ENCODE measurements at places on chromosomes 5 and 9.

DNA sequence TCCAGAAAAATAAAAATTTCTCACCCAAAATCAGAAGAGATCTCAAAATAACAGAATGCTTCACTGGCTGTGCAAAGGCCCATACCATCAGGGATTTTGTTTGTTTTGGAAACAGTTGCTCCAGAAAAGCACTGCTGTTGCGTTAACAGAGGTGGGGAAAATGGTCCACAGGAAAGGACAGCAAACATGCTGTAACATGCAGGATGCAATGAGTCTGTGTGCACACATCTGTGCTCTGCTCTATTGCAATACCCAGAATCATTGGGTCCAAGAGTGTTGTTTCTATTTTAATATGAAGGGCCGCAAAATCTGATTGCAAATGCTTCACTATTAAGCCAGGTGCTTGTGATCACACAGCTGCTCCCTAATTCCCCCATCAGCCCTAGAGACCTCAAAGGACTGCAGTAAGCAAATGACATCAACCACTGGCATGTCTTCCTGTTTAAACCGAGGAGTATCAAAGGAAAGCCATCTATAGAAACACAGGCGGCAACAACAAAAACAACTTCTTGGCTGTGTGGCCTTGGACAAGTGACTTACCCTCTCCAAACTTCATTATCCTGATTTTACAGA lies 141.0 kb downstream of the DCP2 start:
- DNase-seq: no peak

DNA sequence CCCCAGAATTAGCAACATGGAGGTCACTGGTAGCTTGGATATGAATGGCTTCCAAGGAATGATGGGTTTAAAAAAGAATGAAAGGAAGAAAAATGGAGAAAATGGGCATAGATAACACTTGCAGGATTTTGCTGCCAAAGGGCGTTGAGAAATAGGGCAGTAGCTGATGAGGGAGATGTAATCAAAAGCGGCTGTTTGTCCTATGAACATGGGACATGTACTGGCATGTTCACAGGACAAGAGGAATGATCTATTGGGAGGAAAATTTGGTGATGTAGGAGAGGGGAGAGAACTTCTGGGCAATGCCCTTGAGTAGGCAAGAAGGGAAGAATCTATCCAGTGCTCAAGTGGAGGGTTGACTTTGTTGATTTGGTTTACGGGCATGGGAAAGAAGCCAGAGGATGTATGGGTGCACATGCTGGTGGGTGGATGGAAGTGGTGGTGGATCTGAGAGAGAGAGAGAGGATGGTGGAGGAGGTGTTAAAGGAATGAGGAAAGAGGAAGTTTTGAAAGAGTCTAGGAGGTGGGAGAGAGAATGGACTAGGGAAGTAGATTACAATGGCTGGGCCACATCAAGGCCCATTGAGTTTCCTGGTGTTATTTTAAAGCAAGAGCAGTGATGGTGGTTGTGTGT lies 115.1 kb upstream of the MVB12B start:
- no peak for DNase-seq

GRCh38 chr9:138046641-138047301 lies 169.2 kb downstream of the CACNA1B start:
- DNase-seq: no peak

DNA sequence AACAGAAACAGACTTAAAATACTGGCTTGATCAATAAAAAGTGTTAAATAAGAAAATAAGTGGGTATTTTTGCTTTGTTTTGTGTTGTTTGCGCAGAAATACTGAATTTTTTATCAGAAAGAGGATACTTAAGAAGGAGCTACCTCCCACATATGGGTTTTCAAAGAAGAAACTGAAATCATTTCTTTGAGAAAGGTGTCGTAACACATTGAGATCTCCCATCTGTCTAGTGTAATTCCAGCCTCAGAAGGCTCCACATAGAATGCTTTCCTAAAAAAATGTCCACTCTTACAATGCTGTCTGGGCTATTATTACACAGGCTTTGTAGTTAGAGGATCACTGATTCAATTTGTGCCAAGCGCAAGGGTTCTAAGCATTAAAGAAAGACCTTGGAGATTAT lies 226.2 kb downstream of the EPB41L4A start:
- no peak for DNase-seq

GRCh38 chr9:109122726-109123621 lies 3.2 kb upstream of the TMEM245 start:
- DNase-seq: no peak

- DNase-seq: no peak
These were observed 235.1 kb upstream of the TUT7 start for GRCh38 chr9:86589273-86589672.

DNA sequence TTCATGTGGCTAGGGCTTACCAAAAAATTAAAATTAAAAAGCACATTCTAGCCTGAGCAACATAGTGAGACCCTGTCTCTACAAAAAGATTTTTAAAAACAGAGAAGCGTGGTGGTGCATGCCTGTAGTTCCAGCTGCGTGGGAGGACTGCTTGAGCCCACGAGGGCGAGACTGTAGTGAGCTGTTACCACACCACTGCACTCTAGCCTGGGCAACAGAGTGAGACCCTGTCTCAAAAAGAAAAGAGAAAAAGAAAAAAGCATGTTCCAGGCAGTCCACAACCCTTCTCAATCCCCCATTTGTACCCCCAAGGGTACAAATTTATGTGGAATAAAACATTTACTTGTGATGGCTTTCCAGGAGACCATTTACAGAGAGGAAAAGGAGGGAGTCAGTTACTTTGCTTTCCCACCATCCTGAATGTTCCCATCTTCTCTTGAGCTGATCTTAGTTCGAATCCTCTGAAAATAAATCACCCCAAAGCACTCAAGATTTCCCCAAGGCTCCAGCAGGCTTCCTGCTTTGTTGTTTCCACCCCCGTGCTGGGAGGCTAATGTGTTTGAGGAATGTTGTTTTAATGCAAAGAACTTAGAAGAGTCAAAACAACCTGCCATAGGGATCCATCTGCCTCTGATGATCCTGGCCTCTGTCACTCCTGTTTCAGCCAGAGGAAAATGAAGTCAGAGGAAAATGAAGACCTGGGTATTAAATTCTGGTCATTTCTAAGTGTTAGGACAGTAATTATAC lies 384.7 kb downstream of the BNC2 start:
- DNase-seq: no peak

DNA sequence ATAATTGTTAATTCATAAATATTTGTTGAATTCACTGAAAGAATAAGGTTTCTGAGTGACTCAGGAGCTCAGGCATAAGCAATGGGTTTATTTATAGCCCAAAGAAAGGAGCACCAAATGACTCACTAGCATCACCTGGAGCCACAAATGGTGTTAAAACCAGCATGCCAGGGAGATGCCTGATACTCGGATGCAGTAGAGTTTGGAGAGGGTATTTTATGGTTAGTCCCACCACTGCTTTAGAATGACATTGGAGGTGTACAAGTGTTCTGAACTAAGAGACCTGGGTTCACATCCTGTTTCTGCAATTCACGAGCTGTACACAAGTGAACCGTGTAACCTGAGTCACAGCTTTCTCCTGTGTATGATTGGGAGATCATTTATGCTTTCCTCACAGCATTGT lies 25.2 kb downstream of the CCL28 start:
- no peak for DNase-seq

GRCh38 chr9:89686126-89686525 lies 81.3 kb downstream of the GADD45G start:
- DNase-seq: no peak

DNA sequence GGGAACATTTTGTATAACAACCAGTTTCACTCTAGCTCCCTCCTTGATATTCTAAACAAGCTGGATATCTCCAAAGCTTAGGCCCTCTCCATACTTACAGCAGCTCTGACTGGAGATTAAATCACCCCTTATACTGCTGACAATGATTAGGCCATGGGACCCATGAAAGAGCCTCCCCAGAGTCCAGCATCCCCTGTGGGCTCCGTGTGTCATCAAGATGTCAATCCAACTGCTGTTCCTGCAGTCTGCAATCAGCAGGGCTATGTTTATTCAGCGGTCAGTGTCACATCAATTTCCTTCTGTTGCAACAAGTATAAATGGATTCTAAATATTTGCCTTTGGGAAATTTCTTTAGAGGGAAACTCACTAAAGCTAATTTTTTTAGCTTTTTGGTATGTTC lies 26.6 kb downstream of the PCDHAC2 start:
- peak; percentile 40 for DNase-seq

- no peak for DNase-seq
These were observed 111.3 kb upstream of the ABCA1 start for GRCh38 chr9:105039175-105039799.

DNA sequence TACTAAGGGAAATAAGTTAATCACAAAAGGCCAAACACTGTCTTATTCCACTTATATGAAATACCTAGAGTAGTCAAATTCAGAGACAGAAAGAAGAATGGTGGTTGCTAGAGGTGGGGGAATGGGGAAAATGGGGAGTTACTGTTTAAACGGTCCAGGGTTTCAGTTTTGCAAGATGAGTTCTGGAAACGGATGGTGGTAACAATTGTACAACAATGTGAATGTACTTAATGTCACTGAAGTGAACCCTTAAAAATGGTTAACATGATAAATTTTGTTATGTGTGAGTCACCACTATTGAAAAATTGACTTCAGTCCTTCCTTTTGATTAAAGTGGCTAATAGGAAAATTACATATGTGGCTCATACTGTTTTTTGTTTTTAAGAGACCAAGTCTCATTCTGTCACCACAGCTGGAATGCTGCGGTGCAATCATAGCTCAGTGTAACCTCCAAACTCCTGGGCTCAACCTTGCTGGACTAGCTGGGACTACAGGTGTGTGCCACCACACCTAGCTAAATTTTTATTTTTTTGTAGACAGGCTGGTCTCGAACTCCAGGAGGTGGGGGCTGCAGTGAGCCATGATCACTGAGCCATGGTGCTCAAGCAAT lies 8.7 kb downstream of the UBQLN1 start:
- no peak for DNase-seq

DNA sequence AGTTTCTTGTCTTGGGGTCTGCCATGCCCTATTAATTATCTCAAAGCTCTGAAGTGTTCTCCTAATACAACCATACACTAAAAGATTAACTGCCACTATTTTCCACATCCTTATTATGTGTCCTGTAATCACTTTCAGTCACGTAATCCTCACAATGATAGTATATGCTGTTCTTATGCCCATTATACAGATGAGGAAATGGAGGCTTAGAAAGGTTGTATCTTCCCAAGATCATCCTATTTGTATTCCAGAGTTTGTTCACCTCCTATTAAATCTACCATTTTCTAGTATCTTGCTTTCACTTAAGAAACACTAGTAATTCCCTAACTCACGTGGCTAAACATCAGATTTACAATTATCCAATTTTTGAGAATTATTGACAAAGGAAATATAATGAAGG lies 2.9 kb upstream of the ARHGEF28 start:
- no peak for DNase-seq

- DNase-seq: no peak
These were observed 325.9 kb upstream of the DAB2 start for GRCh38 chr5:39750661-39751060.

- DNase-seq: no peak
These were observed 27.9 kb downstream of the IER5L start for GRCh38 chr9:129150122-129150521.

DNA sequence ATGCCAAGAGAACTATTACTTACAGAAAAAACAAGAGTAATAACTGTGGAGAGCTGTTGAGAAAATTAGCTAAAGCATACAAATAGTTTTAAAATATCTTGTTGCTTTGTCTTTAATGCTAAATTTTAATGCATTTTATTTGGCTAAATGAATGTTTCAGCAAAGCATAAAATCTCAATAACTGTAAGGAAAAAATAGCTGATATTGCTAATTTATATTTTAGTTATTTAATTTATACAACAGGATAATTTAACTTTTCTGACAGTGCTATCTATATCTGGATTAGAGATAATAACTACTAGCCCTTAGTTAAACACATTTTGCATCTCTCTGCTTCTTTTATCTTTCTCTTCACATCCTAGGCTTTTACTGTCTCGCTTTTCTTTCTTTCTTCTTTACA lies 1014.9 kb upstream of the COX7C start:
- no peak for DNase-seq

- DNase-seq: no peak
These were observed 4.5 kb upstream of the CDC42SE2 start for GRCh38 chr5:131259326-131259725.

DNA sequence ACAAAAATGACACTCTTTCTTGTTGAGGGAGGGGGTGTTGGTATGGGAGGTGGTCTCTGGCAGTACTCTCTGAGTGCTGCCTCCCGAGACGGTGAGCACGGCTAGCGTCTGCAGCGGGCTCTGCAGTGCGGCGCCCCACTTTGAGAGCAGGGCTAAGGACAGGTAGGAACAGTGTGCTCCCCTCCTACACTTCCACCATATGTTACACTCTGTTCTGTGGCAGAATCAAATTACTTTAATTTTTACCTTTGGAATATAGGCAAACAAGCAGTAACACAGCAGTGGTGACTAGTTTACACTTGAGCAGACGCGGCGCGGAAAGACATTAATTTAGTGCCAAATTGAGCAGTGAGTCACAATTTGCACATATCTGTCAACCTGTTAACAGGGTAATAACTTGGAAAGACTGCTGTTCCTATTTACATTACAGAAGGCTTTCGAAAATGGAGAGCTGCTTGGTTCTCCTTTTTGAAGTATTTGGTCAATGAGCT lies 136.3 kb downstream of the MED27 start:
- DNase-seq: no peak

DNA sequence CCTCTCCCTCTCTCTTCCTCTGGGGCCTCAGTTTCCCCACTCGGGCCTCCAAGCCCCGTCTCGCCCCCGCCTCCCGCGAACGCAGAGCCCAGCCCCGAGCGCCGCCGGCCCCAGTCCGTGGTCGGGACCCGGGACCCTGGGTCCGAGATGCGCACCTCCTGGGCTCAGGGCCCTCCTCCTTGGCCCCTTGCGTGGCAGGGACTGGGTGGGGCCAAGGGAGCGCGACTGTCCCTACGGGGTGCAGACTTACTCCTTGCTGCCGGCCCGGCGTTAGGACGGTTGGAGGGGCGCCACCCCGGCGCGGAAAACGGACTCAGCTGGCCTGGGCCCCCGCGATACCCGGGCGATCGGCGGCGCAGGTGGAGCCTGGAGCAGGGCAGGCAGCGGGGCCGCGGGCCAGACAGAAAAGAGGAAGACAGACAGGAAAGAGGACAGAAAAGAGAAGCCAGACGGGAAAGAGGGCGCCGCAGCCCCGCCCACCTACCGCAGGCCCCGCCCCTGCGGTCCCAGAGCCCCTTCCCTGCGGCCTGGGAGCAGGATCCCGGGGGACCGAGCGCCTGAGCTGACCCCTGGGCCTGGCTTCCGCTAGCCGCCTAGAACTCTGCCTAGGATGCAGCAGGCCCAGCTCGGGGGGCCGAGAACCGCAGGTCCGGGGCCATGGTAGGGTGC lies at the start of gene GBGT1:
Gene GBGT1, minus strand, starts transcription at position 411 of the 669 bp plus-strand sequence. CDS start 1,502 bp downstream, outside the sequence.
- no peak for DNase-seq

- DNase-seq: no peak
These were observed 145.4 kb upstream of the PITX1 start for GRCh38 chr5:135179308-135179980.

DNA sequence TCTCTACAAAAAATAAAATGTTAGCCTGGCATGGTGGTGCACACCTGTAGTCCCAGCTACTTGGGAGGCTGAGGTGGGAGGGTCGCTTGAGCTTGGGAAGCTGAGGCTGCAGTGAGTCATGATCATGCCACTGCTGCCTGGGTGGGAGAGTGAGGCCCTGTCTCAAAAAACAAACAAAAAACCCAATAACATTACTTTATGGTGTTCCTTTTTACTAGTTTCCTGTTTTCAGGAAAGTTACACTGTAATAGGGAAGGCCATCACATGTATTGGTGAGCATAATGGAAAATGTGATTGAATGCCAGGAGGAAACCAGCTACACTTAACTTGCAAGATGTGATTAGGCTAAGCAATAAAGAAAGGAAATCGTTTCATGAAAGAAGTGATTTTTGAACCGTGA lies 42.7 kb downstream of the SV2C start:
- no peak for DNase-seq
